Stimulated activated CD4-positive, alpha-beta T cell treated with anti-CD3 and anti-CD28 coated beads, Interleukin-15, amount 100 ng/mL, for 1 hour (primary cell): ENCODE measurements at places on chromosomes 6 and 20.
A peak's percentile ranks its signal among the peaks of the same experiment; 100 is the strongest.

DNA sequence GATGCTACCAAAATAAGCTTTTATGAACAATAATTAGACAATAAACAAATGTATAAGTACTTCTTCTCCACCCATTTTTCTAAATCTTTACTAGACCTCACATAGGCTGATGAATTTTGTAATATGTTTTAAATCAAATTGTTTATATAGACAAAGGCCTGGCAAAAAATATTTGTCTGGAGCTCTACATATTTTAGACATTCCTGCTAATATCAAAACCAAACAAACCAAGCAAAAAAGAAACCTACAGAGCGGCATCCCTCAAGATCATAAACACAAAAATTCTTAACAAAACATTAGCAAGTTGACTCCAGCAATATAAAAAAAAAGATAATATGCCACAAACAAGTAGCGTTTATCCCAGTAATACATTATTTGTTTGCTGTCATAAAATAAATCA lies 87.2 kb downstream of the ADAT2 start:
- no peak for DNase-seq

- no peak for DNase-seq
Observed at GRCh38 chr6:169070506-169071176, 183.0 kb downstream of the THBS2 start.

GRCh38 chr20:49985617-49986016 lies 2.8 kb downstream of the SNAI1 start:
- no peak for DNase-seq

- DNase-seq: no peak
Observed at GRCh38 chr6:14765721-14766390, 480.0 kb upstream of the JARID2 start.

- no peak for DNase-seq
Observed at GRCh38 chr6:161444464-161444863, 170.6 kb upstream of the AGPAT4 start.

DNA sequence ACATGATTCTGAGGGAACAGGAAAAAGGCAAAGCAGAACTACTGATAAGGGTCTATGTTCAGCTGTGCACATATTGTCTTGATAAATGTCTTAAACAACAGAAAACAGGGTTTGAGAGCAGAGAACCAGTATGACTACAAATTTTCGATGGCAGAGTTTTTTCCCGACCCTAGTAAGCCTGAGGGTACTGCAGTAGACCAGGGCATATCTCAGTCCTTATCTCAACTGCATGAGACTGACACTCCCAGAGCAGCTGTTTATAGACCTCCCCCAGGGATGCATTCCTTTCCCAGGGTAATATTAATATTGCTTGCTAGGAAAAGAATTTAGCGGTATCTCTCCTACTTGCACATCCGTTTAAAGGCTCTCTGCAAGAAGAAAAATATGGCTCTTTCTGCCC lies 1176.8 kb upstream of the ADGRB3 start:
- no peak for DNase-seq

DNA sequence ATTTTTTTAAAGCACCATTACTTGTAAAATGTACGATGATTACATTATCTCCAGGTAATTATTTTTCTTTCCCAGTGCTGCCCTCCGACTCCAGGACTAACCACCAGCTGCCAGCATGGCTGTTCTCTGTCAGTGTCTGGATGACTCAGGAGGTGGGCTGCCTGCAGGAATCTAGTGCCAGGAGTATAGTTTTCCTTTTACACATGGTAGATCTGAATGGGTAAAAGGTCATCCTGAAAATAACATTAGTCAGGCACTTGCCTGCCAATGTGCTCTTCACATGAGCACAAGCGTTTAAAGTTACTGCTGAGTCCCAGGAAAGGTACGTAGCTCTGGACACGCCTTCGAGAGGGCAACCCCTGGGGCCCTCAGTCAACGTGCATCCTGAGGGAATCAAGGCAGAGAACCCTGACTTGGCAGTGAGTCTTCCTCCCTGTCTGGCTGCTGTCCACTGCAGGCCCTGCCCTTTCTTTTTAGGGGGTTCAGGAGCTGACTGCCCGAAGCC lies 2.4 kb downstream of the DYNLT1 start:
- no peak for DNase-seq

DNA sequence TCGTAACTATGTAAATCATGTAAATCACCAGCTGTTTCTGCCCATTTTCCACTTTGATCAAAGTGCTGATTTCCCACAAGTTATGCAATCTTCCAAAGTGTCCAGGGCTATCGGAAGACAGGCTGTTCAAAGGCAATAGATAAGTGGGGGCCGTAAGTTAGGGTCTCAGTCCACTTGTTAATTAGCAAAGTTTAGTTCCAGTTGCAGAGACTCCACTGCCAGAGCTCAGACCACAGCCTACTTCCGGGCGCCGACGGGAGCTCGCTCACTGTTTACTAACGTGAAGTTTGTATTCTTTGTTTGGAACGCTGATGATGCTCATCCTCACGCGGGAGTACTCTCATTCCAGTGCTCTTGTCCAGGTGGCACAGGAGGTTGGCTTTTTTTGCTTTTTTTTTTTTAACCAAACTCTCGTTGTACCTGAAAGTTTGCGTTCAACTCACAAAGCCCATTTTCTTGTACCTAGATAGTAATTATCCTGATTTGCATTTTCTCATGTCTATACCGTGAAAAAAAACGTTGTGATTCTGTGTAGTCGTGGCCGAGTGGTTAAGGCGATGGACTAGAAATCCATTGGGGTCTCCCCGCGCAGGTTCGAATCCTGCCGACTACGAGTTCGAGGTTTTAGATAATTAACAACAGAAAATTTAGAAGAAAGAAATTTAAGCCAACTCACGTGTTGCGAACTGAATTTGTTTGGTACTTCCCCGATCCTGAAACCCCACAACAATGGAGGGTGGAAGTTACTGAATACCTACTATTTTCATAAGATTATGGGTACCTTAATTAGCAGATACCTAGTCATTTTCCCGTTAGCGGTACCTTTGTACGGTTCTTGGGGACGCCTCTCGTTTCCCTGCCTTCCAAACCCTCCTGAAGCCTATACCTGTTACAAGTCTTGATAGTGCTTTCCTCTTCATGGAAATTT lies 29.9 kb upstream of the ZNF184 start:
- DNase-seq: peak; percentile 19

DNA sequence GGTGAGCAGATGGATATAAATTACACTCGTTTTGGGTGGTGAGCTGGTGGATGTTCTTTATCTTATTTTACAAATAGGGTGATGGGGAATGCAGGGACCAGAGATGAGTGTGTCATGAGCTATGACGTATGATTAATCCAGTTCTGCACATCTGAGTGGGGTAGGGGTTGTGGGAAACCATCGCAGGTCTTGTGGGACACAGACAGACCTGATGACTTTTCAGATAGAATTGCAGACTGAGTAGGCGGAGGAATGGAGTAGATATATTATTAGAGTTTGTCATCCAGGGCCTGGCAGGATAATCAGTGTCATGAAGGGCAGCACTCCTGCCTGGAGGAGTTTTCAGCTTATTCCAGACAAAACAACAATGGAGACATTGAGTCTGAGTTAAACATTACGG lies 12.9 kb upstream of the DSP start:
- no peak for DNase-seq

DNA sequence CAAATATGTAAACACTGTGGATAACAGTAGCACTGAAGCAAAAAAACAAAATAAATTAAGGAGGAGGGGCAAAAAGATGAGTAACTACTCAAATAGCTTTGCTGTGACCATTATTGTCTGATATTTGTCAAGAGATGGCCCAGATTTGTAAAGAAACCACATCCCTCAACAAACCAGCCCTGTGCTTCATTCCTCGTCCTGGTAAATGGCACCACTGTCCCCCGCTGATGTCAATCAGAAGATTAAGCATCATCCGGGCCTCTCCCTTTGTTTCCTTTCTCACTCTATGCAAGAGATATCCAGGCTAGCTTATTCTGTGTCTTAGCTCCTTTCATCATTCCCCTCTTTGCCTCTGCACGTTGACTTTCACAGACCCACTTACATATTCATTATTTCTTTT lies 259.0 kb downstream of the SYNE1 start:
- DNase-seq: no peak

DNA sequence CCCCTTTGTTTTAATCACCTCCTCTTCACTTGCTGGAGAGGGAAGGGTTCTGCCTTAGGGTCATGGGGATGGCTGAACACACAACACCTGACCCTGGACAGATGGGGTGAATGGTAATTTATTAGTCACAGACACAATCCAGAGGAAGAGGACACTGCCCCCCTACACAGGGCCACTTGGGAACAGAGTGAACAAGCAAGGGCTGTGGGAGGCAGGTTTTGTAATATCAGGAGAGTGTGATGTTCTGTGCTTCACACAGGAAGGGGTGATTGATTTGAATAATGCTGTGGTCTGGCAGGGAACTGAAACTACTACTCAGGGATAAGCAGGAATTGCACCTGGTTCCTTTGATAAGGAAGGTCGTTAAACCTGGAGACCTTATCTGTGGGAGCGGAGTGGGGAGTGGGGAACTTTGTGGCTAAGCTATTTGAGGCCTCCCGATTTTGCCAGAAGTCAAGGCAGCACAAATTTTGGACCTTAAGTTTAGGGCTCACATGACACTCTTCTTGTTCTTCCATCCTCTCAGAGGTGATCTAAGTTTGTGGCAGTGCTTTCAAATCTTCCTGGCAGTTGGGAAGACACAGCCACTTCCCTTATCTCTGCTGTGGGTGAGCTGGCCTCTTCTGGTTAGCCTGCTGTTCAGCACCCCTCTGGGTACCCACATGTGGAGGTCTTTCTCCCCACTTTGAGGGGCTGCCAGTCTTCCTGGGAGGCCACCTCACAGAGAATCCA lies 77.8 kb downstream of the CD164 start:
- DNase-seq: no peak

GRCh38 chr6:131862476-131862875 lies 54.7 kb downstream of the ENPP1 start:
- no peak for DNase-seq

DNA sequence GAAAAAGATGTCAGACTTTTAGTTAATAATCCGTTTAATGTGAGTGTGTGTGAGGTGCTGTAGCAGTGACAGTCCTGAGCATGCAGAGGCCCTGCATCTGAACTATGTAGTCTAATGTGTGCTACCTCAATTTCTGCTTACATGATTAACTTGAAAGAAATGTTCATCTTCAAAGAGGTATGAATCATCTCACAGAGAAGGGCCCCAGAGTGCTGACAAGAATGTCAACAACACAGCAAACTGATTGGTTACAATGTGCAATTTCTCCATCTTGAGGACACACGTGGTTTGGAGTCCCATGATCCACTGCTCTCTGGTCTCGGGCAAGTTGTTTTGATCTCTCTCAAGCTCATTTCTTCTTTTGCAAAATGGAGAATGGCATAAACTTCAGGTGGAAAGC lies 61.7 kb upstream of the EMILIN3 start:
- no peak for DNase-seq

DNA sequence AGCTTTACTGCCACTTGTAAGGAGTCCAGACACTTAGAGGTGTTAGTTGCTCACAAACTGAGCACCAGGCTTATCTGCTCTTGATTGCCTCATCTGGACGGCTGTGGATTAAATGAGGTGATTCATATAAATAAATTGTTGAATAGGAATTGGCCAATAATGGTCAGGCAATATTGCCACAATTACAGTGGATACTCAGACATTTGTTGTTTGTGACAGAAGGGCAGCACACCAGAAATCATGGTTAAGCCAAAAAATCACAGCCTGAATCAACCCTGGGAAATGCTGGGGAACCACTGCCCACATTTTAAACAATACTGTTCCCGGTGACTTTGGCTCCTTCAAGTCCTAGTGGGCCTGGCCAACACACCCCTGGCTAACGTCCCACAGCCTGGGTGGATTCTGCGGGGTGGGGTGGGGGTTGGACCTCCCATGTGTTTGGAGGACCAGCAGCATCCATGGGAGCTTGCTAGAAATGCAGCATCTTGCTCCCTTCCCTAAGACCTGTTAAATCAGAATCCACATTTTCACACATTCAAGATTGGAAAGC lies 29.5 kb upstream of the SPDEF start:
- no peak for DNase-seq

- DNase-seq: no peak
Observed at GRCh38 chr6:34056305-34057108, 89.4 kb downstream of the GRM4 start.

DNA sequence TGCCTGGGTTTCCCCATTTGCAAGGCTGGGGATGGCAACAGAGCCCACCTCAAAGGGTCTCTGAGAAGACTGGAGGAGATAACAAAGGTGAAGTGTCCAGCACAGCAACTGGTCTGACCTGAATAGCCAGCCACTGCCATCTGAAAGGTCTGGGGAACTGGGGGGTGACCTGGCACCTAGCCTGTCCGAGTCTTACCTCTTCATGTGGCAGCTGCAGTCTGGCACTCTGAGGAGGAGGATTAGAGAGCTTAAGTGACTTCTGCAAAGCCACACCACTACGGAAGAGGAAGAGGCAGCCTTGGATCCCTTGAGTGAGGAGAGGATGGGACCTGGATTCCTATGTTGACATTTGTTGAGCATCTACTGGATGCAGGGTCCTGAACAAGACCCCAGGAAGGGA lies 22.2 kb downstream of the C20orf203 start:
- no peak for DNase-seq
